Nephron progenitor cell (in vitro differentiated cells): ENCODE measurements at places on chromosomes 2 and 18.
A peak's percentile ranks its signal among the peaks of the same experiment; 100 is the strongest.

- DNase-seq, result no peak
- no peak overlapping the region for H3K27ac ChIP-seq
- peak overlapping the region; percentile 87 for H3K4me3 ChIP-seq
- peaks cover 35% of the 10 kb centered on the region for H3K4me1 ChIP-seq
These were observed 475 bp downstream of the B3GNT2 start for GRCh38 chr2:62196278-62196901.

GRCh38 chr2:134446383-134447017 is 192.6 kb downstream of the MGAT5 start:
- H3K36me3 ChIP-seq, result peaks cover 27% of the 10 kb centered on the region
- peaks cover 36% of the 10 kb centered on the region for H3K4me1 ChIP-seq
- no peak overlapping the region for H3K4me3 ChIP-seq
- H3K27ac ChIP-seq, result peak overlapping the region; percentile 50

DNA sequence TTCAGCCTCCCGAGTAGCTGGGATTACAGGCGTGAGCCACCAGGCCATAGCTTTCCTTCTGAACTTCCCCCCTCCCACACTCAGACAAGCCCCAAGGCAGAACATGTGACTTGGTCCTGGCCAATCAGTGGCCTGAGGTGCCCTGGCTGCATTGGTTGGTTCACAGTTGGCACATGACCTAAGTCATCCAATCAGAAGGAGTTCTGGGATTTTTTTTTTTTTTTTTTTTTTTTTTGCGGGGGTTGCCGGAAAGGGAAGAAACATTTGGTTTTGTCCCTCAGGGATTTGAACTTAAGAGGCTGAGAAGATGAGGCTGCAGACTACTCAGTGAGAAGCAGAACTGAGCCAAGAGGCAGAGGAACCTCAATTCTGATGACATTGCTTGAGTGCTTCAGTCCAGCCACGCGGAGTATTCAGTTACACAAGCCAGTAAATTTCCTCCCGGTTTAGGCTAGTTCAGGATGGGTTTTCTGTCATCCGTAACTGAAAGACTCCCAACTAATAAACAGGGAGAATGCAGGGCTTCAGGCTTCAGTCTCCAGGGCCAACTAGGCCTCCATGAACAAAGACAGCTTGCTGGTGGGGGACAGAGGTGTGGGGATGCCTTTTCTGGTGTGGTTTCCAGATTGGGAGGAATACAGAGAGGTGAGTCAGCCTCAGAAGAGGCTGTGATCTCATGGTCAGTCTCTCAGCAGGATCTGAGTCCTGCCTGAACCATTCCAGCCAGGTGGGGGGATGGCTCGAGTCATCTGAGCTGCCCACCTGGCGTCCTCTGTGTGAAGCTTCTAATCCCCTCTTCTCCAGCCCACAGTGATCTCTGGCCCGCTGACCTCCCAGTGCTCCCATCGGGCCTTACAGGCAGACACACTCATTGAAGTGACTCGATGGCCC is 9.2 kb downstream of the PTMA start:
- peak overlapping the region; percentile 32 for H3K4me3 ChIP-seq
- peak overlapping the region; percentile 95 for H3K27ac ChIP-seq
- H3K36me3 ChIP-seq, result peaks cover 3% of the 10 kb centered on the region
- DNase-seq, result peak; percentile 34
- H3K27me3 ChIP-seq, result peaks cover 6% of the 10 kb centered on the region
- peaks cover 62% of the 10 kb centered on the region for H3K4me1 ChIP-seq

- peaks cover 43% of the 10 kb centered on the region for H3K4me1 ChIP-seq
- no peak overlapping the region for H3K4me3 ChIP-seq
- H3K27ac ChIP-seq, result peak overlapping the region; percentile 51
- peaks cover 41% of the 10 kb centered on the region for H3K36me3 ChIP-seq
These were observed 110.5 kb downstream of the TCF4 start for GRCh38 chr18:55477499-55477859.

DNA sequence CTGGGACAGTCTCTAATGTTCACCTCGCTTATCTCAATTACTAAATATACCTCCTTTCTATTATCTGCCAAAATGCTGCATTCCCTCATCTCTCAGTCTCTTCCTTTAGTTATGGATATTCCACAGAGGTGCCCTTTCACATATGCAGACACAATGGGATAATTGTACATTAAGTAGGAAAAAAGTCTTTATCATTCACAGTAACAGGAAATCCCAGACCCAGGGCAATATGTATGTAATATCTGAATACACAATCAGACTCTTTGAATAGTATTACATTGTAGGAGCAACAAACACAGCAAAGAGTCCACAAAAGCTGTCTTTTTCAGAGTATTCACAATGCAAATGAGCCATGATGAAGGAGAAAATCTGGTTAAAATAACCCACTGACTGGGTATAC is 1399.0 kb upstream of the ZEB2 start:
- H3K4me3 ChIP-seq, result no peak overlapping the region
- no peaks in the 10 kb centered on the region for H3K27me3 ChIP-seq
- H3K27ac ChIP-seq, result no peak overlapping the region
- H3K4me1 ChIP-seq, result no peaks in the 10 kb centered on the region
- no peaks in the 10 kb centered on the region for H3K36me3 ChIP-seq

DNA sequence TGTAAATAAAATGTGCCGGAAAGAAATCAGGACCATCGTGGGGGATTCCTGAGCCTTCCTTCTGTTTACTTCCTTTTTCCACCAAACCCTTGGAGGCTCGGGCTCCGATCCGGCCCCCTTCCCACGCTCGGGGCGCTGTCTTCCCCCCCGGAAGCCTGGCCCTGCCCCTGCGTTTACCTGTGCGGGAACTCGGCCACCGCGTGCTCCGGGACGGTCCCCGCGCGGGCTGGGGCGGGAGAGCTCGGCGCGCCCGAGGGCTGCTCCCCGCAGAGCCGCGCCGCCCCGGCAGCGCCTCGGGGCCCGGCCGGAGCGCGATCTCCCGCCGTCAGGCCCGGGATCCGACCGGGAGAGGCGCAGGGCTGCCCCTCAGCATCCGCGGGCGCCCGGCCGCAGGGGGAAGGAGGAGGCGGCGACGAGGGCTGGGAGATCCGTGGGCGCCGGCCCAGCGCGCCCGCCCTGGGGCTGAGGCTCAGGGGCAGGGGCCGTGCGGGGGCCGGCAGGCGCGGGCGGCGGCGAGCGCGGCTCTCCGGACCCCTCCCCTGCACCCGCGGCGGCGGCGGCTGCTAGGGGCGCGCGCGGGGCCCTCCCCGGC is 435 bp downstream of the ADCY3 start:
- peak overlapping the region; percentile 26 for H3K27ac ChIP-seq
- DNase-seq, result no peak
- H3K27me3 ChIP-seq, result peaks cover 16% of the 10 kb centered on the region
- peaks cover 33% of the 10 kb centered on the region for H3K4me1 ChIP-seq

GRCh38 chr2:128178650-128179460 is 87.9 kb downstream of the UGGT1 start:
- H3K27me3 ChIP-seq, result no peaks in the 10 kb centered on the region
- no peak overlapping the region for H3K27ac ChIP-seq
- peak; percentile 54 for DNase-seq
- H3K4me3 ChIP-seq, result no peak overlapping the region

- DNase-seq, result no peak
- H3K4me1 ChIP-seq, result peaks cover 25% of the 10 kb centered on the region
- peaks cover 3% of the 10 kb centered on the region for H3K36me3 ChIP-seq
- no peak overlapping the region for H3K27ac ChIP-seq
- no peak overlapping the region for H3K4me3 ChIP-seq
These were observed 254.6 kb upstream of the SPRED2 start for GRCh38 chr2:65686928-65687521.

- no peak overlapping the region for H3K4me3 ChIP-seq
- H3K27ac ChIP-seq, result peak overlapping the region; percentile 85
- H3K36me3 ChIP-seq, result no peaks in the 10 kb centered on the region
These were observed 73.6 kb downstream of the DDX1 start for GRCh38 chr2:15665067-15665942.

DNA sequence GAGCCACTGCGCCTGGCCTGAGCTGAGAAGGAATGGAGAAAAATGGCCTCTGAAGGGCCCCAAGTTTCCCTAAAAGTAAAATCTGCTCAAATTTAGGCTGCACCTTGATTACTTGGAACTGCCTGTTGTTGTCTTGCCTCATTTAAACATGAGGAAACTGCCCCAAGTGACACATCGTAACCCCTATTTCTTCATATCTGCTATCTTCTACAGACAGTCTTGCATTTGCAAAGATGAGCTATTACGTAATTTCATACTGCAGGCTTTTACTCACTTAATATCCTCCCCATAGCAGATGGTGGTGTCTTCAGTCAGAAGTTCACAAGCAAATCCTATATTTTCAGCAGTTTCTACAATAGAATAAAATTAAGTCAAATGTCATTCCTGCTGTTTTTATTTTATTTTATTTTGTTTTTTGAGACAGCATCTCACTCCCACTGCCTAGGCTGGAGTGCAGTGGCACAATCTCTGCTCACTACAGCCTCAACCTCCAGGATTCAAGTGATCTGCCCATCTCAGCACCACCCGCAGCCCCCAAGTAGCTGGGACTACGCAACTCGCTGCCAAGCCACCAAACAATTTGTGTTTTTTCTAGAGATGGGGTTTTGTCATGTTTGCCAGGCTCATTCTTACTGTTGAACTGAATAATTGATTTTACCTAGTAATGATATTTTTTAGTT is 45.3 kb upstream of the NARS1 start:
- peaks cover 3% of the 10 kb centered on the region for H3K27me3 ChIP-seq
- DNase-seq, result no peak
- no peak overlapping the region for H3K4me3 ChIP-seq

DNA sequence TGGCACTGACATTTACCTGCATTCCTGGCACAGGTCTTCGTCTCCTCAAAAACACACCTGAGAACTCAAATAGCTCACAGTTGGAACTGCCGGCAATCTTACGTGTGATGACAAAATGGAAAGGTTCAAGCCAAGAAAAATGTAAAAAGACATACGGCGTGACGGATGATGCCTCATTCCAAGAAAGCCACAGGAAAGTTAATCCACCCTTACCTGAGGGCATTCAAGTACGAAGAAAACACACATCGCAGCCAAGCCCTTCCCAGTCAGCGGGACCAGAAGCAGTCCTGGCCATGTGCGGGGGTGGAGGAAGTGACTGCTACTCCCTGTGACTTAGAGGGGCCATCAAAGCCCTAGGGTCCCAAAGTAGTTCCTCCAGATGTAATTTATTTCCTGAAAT is 986.3 kb upstream of the CELF4 start:
- no peak overlapping the region for H3K27ac ChIP-seq
- H3K4me3 ChIP-seq, result no peak overlapping the region
- no peaks in the 10 kb centered on the region for H3K36me3 ChIP-seq
- no peaks in the 10 kb centered on the region for H3K27me3 ChIP-seq
- DNase-seq, result no peak

DNA sequence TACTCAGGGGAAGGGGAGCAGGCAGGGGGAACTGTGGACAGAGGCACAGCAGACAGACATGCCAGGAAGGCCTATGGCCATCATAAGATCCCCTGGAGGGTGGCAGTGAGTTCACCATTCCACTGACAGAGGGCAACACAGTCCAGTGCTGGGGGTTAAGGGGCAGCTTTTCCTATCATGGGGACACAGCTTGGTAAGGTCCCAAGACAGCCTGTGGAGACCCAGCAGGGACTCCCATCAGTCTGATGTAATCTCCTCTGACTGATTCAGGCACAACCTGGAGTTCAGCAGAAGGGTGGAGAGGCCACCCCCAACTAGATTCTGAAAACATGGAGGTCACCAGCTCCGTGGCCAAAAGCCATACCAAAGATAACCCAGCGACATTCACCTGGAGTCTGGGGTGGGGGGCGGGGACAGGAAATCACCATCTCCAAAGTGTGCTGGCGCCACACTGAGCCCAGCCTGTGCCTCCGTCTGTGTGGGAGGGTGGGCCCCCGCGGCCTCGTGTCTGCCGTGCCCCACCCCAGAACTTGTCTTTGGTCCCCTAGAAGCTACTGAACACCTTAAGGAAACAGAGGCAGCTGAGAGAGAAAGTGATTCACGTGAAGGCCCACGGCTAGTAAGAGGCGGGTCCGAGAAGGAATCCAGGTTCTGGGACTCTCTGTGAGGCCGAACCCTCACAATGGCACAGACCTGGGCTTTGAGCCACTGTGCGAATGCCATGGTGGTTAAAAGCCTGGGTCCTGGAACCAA is 28.6 kb downstream of the DNMT3A start:
- H3K27ac ChIP-seq, result no peak overlapping the region
- H3K4me1 ChIP-seq, result peaks cover 74% of the 10 kb centered on the region
- no peaks in the 10 kb centered on the region for H3K27me3 ChIP-seq
- H3K4me3 ChIP-seq, result no peak overlapping the region
- DNase-seq, result no peak
